ENCODE measurements at places on chromosomes 1 and 21. TPM values are rescaled to one million over a fixed set of nuclear protein-coding genes. Genes with fewer than 3 reads are reported as not detected.

The CYP4A11 gene
- not detected for total RNA-seq

The ZZZ3 gene
- total RNA-seq: 54.6 TPM

The OR2T8 gene
- total RNA-seq: not detected

The OR2L8 gene
- total RNA-seq: not detected

The CPT2 gene
- 17.0 TPM for total RNA-seq

The OR2T11 gene
- not detected for total RNA-seq

DNA sequence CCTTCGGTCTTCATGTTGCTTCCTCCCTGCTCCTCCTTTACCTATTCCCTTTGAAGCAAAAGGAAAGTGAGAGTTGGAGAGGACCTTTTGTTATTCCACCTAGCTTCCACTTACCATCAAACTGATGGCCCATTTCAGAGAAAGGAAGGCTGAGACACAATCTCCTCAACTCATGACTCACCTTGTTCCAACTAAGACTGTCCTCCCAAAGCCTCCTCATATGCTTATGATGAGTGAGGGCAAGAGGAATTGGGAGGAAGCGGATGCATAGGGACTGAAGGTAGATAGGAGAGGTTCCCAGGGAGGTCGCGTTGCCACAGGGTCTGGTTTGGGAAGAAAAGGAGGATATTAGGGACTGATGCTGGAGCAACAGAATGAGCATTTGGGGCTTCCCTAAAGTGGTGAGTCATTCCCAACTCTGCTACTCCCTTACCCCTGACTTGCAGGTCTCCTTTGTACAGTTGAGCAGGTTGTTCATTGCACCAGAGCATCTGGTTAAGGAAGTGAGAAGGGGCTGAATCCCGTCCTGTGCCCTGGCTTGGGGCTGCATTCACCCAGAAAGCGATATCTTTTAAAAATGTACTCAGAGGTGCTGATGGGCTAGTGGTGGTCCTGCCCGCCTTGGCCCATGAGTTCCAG is 35.0 kb downstream of the LGR6 start:
- H3K4me1 ChIP-seq: no peaks in the 10 kb centered on the region
- no peaks in the 10 kb centered on the region for H3K36me3 ChIP-seq
- H3K4me3 ChIP-seq: no peak overlapping the region
- no peaks in the 10 kb centered on the region for H3K27me3 ChIP-seq
- no peak overlapping the region for H3K27ac ChIP-seq

- H3K4me3 ChIP-seq: no peak overlapping the region
- peaks cover 57% of the 10 kb centered on the region for H3K4me1 ChIP-seq
- H3K27me3 ChIP-seq: no peaks in the 10 kb centered on the region
- no peak overlapping the region for H3K27ac ChIP-seq
- no peak for DNase-seq
Measured at GRCh38 chr1:41384579-41384978, 23.3 kb downstream of the FOXO6 start.

DNA sequence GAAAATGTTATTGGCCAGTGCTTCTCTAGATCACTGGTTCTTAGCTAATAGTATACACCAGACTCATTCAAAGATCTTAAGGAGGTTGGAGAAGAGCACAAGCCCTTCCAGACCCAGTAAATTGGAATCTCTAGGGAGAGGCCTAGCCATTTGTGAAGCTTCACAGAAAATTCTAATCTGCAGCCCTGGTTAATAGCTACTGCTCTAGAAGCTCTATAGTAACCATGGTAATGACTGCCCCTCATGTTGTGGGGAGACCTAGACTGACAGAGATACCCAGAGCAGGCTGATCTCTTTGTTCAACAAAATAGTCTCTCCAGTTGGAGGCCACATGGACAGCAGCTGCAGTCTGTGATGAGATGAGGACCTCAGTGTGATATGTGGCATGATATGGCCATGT is 31.7 kb downstream of the ARID1A start:
- no peak for DNase-seq
- H3K4me1 ChIP-seq: peaks cover 34% of the 10 kb centered on the region
- H3K27me3 ChIP-seq: no peaks in the 10 kb centered on the region
- no peak overlapping the region for H3K4me3 ChIP-seq
- peaks cover 34% of the 10 kb centered on the region for H3K36me3 ChIP-seq

DNA sequence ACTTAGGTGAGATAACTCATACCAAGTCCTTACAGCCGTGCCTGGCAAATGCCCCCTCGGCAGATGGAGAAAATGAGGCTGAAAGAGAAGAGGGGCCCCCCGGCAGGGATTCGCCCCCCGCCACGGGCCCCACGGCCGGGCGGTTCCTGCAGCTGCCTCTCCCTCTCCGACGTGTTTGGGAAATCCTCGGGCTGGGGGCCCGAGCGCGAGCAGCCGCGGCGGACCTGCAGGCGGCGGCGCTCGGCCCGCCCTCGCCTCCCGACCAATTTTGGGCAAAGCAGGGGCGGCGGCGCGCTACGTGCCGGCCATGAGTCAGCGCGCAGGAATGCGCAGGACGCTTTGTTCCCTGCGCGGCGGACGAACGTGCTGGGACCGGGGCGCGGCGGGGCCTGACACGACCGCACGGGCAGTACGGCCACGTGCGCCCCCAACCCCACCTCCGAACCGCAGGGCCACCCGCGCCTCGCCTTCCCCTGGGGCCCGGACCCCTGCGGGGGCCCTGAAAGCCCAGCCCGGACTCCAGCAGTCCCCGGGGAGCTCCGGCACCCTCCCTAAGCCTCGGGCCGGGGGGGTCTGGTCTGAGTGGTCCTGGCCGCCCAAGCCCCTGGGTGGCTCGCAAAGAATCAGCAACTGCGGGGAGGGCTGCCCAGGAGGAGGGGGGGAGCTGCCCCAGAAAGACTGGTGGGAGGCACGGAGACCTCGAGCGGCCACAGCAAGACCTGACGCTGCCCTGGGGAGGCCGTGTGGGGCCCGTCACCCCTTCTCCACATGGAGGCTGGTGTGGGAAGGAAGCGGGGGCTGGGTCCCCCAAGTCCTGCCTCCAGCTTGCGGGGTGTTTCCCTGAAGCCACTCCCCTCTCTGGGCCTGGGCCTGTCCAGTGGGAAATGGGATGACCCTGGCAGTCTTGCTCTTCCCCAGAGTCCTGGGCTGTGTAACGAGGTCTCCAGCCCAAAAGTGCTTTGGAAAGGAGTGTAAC is 11.9 kb upstream of the EDN2 start:
- H3K4me3 ChIP-seq: peak overlapping the region; percentile 40
- peak; percentile 88 for DNase-seq
- peaks cover 10% of the 10 kb centered on the region for H3K4me1 ChIP-seq
- no peaks in the 10 kb centered on the region for H3K36me3 ChIP-seq
- H3K27ac ChIP-seq: peak overlapping the region; percentile 92

GRCh38 chr1:146021622-146022402 is at the start of gene HJV:
HJV (minus strand) TSS chr1:146021735; CDS start chr1:146020231, 1,504 bp downstream.
- H3K36me3 ChIP-seq: no peaks in the 10 kb centered on the region
- H3K27me3 ChIP-seq: no peaks in the 10 kb centered on the region
- peak; percentile 53 for DNase-seq
- peak within 1 kb of the TSS; percentile 62 for H3K27ac ChIP-seq

DNA sequence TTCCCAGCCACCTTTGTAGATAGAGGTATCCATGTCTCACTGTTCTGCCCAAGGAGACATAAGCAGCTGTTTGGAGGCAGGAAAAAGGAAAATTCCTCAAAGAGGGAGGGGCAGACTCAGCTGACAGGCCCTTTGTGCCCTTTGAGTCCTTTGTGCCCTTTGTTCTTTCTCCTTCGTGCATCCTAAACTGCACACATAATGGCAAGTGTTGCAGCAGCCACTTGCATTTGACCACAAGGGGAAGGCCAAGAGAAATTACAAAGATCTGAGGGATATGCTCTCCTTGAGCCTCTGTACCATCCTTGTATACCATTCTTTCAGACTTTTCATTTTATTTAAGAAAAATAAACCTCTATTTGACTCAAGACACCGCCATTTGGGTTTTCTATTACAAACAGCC is 71.8 kb upstream of the PKN2 start:
- no peaks in the 10 kb centered on the region for H3K36me3 ChIP-seq
- no peaks in the 10 kb centered on the region for H3K27me3 ChIP-seq
- no peak for DNase-seq
- H3K4me1 ChIP-seq: no peaks in the 10 kb centered on the region

GRCh38 chr1:12615865-12616708 is 1.9 kb downstream of the DHRS3 start:
- H3K27me3 ChIP-seq: peaks cover 14% of the 10 kb centered on the region
- H3K4me3 ChIP-seq: peak overlapping the region; percentile 63
- peaks cover 13% of the 10 kb centered on the region for H3K4me1 ChIP-seq
- DNase-seq: no peak
- H3K27ac ChIP-seq: no peak overlapping the region
- no peaks in the 10 kb centered on the region for H3K36me3 ChIP-seq

- no peaks in the 10 kb centered on the region for H3K36me3 ChIP-seq
- peaks cover 63% of the 10 kb centered on the region for H3K4me1 ChIP-seq
- no peaks in the 10 kb centered on the region for H3K27me3 ChIP-seq
- peak overlapping the region; percentile 61 for H3K27ac ChIP-seq
- peak; percentile 84 for DNase-seq
Measured at GRCh38 chr1:185834371-185834905, 100.2 kb downstream of the HMCN1 start.

- DNase-seq: no peak
- H3K27ac ChIP-seq: no peak overlapping the region
- no peaks in the 10 kb centered on the region for H3K27me3 ChIP-seq
- no peaks in the 10 kb centered on the region for H3K4me1 ChIP-seq
Measured at GRCh38 chr1:186218654-186219352, 156.2 kb downstream of the TPR start.

DNA sequence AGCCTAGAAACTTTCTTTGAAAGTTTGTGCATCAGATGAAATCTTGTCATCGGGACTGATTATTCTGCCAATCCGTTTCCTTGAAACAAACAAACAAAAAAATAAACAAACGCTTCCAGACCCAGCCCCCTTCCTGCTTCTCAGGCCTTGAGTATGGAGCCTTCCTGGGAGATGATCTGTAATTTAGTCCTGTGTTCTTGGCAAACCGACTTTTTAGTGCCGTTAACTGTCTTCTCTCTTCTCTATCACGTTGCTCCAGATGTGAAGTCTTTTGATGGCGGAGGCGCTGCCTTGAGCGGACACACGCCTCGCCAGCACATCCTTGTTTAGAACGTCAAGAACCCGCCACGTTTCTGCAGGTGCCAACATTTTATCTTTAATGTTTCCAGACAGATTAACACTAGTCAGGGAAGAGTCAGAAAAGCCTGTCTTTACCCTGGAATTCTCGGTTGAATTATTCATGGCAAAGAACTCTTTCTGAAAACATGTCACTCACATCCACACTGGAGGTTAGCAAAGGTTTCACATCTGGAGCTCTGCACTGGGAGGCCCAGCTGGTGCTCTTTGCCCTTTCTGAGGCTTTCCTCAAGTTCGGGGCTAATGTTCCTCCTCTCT is 265.7 kb upstream of the C1orf174 start:
- no peak overlapping the region for H3K27ac ChIP-seq
- no peak for DNase-seq
- no peak overlapping the region for H3K4me3 ChIP-seq
- no peaks in the 10 kb centered on the region for H3K36me3 ChIP-seq

GRCh38 chr21:43750339-43751033 is 25.6 kb downstream of the CSTB start:
- no peaks in the 10 kb centered on the region for H3K4me1 ChIP-seq
- DNase-seq: no peak
- peaks cover 9% of the 10 kb centered on the region for H3K36me3 ChIP-seq
- H3K4me3 ChIP-seq: no peak overlapping the region

- DNase-seq: no peak
- H3K27me3 ChIP-seq: no peaks in the 10 kb centered on the region
- H3K27ac ChIP-seq: no peak overlapping the region
- H3K36me3 ChIP-seq: no peaks in the 10 kb centered on the region
Measured at GRCh38 chr1:211789641-211790464, 40.7 kb downstream of the LPGAT1 start.

DNA sequence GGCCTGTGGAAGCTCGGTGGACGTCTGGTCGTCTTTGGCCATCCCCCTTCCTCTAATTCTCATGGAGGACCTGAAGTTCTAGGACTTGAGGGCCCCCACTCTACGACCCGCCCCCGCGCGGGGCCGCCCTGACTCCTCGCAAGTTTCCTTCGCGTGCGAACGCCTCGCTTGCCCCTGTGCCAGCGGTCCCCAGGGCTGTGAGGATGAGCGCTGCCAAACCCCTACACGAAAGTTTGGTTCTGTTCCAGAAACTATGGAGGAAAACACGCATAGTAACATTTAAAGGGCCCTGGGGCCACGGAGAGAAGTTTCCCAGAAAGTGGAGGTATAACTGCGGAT is 304 bp upstream of the GNG12 start:
- no peaks in the 10 kb centered on the region for H3K36me3 ChIP-seq

GRCh38 chr1:165671526-165671925 is 26.8 kb downstream of the ALDH9A1 start:
- no peak overlapping the region for H3K4me3 ChIP-seq
- H3K27me3 ChIP-seq: no peaks in the 10 kb centered on the region
- H3K27ac ChIP-seq: no peak overlapping the region
- no peaks in the 10 kb centered on the region for H3K4me1 ChIP-seq
- DNase-seq: no peak

GRCh38 chr1:218247339-218247738 is 37.8 kb upstream of the RRP15 start:
- peaks cover 83% of the 10 kb centered on the region for H3K27me3 ChIP-seq
- no peak overlapping the region for H3K27ac ChIP-seq
- no peaks in the 10 kb centered on the region for H3K36me3 ChIP-seq
- no peak overlapping the region for H3K4me3 ChIP-seq
- no peaks in the 10 kb centered on the region for H3K4me1 ChIP-seq

DNA sequence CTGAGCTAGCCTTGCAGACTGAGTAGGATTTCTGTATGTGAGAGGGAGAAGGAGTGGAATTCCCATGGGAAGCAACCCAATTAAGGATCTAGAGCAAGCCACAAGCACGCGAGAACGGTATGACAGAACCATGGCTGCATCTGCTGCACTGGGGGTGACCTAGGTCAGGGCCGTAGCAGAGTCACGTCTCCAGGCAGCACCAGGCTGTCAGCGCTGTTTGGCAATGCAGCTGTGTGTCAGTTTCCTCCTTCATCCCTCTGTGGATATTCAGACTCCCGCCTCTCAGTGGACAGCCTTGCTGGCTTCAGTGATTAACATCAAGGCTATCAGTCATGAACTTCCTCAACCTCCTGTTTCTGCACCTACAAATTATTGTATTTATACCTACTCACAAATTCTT is 118.1 kb upstream of the PPP2R5A start:
- H3K36me3 ChIP-seq: no peaks in the 10 kb centered on the region
- no peaks in the 10 kb centered on the region for H3K27me3 ChIP-seq
- H3K4me3 ChIP-seq: no peak overlapping the region
- no peak overlapping the region for H3K27ac ChIP-seq
- DNase-seq: no peak

DNA sequence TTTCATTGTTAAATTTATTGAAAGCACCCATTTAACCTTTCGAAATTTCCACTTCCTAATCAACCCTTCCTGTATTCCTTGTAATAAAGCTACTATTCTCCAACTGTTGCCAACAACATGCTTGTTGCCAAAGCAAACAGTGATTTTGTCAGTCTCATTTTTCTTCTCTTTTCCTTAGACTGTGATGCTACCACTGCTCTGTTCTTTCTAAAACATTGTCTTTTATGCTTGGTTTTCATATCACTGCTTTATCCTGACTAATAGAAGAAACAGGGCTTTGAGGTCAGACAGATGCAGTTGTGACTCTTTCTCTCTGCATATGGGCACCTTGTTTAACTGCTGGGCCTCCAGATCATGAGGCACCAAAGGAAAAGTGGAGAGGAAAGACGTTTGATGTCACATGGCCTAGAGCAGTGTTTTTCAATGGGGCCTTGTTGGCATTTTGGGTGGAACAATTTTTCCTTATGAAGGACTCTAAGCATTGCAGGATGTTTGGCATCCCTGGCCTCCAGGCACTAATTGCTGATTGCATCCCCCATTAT is 56.1 kb downstream of the HMCN1 start:
- H3K4me1 ChIP-seq: peaks cover 62% of the 10 kb centered on the region
- H3K27ac ChIP-seq: peak overlapping the region; percentile 61
- H3K4me3 ChIP-seq: no peak overlapping the region
- no peaks in the 10 kb centered on the region for H3K27me3 ChIP-seq

- H3K4me3 ChIP-seq: no peak overlapping the region
- DNase-seq: no peak
- H3K27ac ChIP-seq: no peak overlapping the region
- H3K36me3 ChIP-seq: no peaks in the 10 kb centered on the region
Measured at GRCh38 chr1:206699626-206700025, 14.9 kb downstream of the MAPKAPK2 start.
